C1 segment of cervical spinal cord (tissue), 14 donors: ENCODE measurements at places on chromosomes 12 and 14.

DNA sequence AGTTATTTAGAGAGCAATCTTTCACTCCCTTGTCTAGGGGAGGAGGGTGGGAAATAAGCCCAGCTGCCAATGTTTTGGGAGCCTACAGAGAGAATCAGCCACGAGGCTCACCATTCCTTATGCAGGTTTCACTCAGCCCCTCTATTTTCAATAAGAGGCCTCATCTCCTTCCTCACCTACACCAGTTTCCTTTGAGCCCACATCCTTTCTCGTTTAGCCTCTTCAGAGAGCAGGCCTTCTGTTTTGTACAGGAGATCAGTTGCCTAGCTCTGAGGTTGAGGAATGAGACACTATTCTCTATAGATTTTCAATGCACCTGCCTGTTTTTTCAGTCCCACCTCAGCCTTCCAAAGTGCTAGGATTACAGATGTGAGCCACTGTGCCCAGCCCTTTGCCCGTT lies 17.9 kb downstream of the SNAPC1 start:
- DNase-seq: no peak

GRCh38 chr12:7242176-7243101 lies 53.0 kb downstream of the PEX5 start:
- no peak for DNase-seq

DNA sequence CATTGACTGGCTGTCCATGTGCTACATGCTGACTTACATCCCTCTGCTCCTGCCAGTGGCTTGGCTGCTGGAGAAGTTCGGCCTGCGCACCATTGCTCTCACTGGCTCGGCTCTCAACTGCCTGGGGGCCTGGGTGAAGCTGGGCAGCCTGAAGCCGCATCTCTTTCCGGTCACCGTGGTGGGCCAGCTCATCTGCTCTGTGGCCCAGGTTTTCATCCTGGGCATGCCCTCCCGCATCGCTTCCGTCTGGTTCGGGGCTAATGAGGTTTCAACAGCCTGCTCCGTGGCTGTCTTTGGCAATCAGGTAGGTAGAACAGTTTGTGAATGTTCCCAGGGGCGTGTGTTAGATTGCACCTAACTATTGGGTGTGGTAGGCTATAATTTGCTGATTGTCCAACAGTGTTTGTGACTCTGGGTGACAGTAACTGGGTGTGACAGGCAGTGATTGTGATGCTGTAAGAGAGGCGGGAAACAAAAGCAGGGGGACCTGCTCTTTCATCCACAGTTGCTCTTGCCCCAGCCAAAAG lies 981 bp downstream of the FLVCR2 start:
- no peak for DNase-seq

- no peak for DNase-seq
These were observed 21.0 kb upstream of the CHST11 start for GRCh38 chr12:104435765-104436164.

DNA sequence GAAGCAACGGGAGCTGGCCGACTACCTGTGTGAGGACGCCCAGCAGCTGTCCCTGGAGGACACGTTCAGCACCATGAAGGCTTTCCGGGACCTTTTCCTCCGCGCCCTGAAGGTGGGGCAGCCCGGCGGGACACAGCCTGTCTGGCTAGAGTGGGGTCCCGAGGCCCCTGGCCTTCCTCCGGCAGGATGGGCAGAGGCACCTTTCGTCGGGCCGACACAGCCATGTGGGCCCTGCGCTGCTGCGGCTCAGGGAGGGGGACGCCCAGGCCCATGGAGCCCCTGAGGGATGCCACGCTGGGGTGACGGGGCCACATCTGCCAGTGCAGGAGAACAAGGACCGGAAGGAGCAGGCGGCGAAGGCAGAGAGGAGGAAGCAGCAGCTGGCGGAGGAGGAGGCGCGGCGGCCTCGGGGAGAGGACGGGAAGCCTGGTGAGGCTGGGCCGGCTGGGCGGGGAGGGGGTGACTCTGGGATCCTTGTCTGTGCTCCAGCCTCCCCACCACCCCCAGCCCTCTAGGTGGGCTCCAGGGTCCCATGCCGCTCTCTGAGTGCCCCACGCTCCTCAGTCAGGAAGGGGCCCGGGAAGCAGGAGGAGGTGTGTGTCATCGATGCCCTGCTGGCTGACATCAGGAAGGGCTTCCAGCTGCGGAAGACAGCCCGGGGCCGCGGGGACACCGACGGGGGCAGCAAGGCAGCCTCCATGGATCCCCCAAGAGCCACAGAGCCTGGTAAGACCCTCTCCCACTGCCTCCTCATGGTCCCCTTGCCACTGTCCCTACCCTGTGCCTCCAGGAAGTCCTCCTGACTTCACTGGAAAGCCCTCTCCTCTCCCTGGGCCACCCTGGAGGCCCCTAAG lies 10.9 kb upstream of the ADSS1 start:
- DNase-seq: no peak

GRCh38 chr14:28142400-28143015 lies 624.1 kb upstream of the FOXG1 start:
- no peak for DNase-seq

DNA sequence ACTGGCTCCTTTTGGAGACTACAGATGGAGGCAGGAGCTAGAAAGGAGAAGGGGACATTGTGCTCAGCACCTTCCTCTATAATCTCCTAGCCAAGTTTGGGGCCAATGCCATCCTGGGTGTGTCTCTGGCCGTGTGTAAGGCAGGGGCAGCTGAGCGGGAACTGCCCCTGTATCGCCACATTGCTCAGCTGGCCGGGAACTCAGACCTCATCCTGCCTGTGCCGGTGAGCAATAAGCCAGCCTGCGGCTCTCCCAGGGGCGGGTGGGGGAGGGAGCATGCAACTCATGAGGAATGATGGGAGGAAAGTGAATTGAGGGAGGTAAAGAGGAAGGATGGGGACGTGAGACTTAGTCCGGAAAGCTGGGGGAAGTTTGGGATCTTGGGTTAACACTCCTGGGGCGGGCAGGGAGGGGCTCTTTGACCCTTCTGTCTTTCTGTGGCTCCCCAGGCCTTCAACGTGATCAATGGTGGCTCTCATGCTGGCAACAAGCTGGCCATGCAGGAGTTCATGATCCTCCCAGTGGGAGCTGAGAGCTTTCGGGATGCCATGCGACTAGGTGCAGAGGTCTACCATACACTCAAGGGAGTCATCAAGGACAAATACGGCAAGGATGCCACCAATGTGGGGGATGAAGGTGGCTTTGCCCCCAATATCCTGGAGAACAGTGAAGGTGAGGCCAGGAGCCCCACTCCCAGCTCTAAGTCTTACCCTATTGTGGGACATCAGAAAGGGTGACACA lies 3.3 kb downstream of the ENO2 start:
- DNase-seq: no peak

DNA sequence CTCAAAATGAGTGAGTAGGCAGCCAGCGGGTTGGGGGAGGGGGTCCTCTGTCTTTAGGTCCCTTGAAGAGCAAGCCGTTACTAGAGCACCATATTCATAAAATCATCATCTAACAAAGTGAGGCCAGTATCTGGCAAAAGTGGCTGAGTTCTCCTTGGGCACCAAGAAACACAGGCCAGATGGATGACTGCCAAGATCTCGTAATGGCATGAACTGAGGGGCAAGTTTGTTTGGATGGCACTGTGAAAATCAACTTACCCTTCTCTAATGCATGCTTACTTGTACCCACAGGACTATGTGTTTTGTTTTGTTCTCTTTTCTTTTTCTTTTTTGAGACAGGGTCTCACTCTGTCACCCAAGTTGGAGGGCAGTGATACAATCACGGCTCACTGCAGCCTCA lies 41.6 kb downstream of the GNPTAB start:
- no peak for DNase-seq

DNA sequence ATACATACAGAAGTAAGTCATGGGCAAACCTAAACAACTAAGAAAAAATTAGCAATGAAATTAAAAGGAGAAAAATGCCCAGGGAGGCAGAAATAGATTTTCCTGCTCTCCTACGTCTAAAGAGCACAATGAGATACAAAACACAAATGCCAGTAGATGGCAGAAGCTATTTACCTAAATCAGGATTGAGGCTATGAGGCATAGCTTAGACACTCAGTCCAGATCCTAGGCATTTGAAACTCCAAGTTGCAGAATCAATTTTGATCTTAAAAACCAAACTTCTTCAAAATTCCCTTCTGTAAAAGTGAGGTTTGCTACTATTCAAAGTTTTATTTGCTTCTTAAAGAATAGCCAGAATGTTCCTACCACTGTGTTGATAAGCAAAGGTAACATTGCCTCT lies 368.6 kb downstream of the DAD1 start:
- no peak for DNase-seq

DNA sequence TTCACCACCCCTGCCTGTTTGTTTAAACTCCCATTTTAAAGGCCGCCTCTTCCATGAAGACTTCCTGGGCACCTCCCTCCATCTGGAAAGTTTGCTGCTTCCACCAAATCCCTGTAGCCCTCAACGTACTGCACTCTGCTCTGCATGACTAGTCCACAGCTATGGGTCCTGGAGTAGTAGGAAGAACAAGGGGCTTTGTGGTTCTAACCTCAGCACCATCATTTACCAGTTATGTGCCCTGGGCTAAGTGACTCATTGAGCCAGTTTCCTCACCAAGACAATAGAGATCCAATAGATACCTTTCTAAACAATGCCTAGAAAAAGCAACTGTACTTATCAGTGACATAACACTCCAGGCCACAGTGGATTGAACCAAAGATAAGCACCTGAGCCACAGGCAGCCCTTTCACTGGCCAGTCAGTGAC lies 8.5 kb upstream of the LTBP2 start:
- DNase-seq: no peak

GRCh38 chr12:58309806-58310205 lies 368.4 kb downstream of the ATP23 start:
- DNase-seq: no peak

- DNase-seq: no peak
These were observed 31.3 kb downstream of the CORO1C start for GRCh38 chr12:108699955-108700563.

DNA sequence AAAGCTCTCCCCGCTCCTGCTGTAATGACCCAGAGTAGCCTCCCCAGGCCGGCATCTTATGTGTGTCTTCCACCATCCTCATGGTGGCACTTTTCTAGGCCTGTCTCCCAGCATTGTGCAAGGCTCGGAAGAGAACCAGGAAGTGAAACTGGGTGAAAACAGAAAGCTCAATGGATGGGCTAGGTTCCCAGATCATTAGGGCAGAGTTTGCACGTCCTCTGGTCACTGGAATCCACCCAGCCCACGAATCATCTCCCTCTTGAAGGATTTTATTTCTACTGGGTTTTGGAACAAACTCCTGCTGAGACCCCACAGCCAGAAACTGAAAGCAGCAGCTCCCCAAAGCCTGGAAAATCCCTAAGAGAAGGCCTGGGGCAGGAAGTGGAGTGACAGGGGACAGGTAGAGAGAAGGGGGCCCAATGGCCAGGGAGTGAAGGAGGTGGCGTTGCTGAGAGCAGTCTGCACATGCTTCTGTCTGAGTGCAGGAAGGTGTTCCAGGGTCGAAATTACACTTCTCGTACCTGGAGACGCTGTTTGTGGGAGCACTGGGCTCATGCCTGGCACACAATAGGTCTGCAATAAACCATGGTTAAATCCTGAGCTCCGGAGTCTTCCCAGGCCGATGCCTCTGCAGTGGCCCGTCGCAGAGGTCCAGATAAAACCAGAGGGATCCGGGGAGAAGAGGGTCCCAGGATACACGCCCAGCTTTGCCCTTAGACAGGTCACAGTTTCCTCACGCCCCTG lies 15.6 kb downstream of the ACVRL1 start:
- peak; percentile 12 for DNase-seq

DNA sequence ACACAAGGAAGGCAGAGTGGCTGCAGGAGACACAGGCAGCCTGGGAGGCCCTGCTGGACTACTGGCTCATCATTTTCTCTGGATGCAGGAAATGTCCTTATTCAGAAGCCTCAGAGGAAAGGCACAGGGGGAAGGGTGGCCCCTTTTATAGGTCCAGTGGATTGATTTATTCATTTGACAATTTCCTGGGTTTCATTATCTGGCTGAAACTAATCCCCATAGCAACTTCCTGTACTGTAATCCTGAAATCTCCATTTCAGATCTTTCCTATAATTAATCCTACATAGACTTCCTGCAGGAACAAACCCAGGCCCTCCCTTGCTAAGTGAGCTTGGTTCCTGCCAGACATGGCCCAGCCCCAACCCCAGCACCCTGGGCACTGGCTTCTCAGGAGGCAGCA lies 23.0 kb downstream of the KRT76 start:
- DNase-seq: no peak

GRCh38 chr14:89388853-89389252 lies 28.2 kb downstream of the FOXN3 start:
- no peak for DNase-seq

- DNase-seq: no peak
These were observed 888 bp upstream of the EEA1 start for GRCh38 chr12:92929983-92930382.

GRCh38 chr14:71415404-71415690 lies 508.1 kb downstream of the PCNX1 start:
- no peak for DNase-seq

DNA sequence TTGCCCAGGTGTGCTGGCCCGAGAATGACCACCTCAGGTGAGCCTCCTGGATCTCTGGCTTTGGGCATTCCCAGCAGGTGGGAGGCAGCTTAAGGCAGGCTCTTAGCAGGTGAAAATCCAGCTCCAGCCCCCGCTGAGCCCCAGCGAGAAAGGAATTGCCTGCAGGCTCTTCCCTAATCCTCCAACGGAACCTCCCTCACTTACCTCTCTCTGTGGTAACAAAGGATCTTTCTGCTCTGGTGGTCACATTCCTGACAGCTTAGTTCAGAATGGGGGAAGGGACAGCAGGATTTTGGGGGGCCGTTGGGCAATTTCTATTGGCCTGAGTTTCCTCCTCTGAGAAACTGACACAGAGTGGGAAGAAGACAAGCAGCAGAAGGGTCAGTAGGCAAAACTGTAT lies 116.0 kb upstream of the LHX5 start:
- no peak for DNase-seq

DNA sequence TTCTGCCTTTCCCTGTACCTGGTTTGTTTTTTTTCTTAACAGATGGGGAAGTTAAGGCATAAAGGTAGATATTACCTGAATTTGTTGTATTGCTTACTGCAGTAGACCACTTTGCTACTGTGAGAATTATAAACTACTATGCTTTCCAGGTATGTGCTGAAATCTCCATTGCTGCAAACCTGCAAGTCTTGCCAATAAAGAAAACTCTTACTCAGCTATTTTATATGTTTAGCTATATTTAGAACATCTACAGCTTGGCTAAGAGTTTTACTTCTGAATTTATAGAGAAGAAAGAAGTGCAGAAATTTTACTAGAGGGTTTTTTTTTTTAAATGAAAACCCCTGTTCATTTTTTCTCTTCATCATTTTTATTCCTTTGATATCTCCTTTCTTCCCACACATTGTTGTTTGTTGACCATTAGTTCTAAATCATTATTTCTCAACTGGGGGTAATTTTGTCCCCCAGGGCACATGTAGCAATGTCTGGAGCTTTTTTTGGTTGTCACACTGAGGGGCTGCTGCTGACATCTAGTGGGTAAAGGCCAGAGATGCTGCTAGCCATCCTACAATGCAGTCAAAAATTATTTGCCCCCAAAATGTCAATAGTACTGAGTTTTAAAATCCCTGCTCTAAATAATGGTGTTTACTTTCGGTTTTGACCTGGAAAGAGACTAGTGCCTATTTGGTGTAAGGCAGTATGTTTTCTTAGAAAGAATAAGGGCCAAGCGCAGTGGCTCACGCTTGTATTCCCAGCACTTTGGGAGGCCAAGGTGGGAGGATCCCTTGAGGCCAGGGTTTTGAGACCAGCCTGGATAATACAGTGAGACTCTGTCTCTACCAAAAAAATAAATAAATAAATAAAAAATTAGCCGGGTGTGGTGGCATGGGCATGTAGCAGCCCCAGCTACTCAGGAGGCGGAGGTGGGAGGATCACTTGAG lies 48.6 kb downstream of the PCNX1 start:
- DNase-seq: no peak
